Activated gamma-delta T cell treated with anti-CD3 and anti-CD28 coated beads, Interleukin-2, amount 50 U/mL, for 16 hours (primary cell): ENCODE measurements at places on chromosomes 4 and X.

DNA sequence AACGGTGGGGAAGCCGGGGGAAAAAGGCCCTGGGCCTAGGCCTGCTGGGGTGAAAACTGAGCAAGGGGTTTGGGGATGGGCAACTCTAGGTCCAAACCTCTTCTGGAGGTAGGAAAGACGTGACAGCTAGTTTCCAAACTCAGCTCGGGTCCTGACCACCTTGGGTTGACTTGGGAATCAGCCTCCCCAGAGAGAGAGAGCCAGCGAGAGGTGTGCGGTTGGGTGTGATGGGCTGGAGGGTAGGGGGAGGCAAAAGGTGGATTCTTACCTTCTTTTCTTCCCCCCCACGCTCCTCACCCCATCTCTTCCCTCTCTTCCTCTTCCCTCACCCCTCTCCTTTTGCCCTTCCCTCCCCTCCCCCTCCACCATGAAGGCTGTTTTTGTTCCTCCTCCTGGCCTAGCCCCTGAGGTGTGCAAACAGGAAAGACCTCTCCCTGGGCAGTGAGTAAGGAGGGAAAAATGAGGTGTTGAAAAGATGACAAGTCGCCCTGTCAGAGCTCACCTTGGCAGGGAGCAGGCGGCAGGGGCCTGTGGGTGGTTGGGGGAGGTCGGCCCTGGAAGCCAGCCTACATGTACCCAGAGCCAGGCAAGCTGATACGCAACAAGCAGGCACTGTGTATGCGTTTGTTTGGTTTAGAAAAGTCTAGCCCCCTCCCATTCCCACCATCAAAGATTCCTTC is 14.8 kb downstream of the PJA1 start:
- DNase-seq: no peak

DNA sequence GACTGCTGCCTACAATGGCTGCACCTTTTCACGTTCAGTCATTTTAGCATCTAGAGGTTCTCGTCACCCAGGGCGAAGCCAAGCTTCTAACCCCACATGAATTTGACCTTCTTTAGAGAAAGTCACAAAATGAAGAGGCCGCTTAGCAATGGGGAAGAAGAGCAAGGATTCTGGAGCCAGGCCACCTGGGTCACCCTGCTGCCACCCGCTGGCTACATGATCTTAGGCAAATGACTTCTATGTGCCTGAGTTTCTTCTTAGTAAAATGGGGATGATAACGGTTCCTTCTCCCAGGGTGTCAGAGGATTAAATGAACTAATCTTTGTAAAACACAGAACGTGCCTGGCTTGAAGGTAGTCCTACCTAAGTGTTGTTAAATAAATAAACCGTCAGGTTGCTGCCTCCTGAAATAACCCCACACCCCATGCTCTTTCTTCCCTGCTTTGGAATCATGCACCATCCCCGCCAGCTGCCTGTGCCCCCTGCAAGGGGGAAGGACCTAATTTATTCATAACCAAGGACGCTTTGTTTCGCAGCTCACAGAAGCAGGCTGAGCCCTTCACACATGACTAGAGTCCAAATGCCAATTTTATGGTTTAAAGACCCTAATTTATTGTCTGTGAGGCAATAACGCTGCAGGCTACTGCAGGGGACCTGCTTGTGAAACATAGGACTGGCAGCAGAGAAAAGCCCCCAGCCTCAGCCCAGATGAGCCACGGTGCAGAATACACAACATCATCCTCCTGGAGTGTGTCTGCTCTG is 28.6 kb upstream of the NSG1 start:
- no peak for DNase-seq

- no peak for DNase-seq
These were observed 46.9 kb downstream of the ATP10D start for GRCh38 chr4:47531954-47532321.

- DNase-seq: no peak
These were observed 311.6 kb upstream of the DIAPH2 start for GRCh38 chrX:96373047-96373355.

DNA sequence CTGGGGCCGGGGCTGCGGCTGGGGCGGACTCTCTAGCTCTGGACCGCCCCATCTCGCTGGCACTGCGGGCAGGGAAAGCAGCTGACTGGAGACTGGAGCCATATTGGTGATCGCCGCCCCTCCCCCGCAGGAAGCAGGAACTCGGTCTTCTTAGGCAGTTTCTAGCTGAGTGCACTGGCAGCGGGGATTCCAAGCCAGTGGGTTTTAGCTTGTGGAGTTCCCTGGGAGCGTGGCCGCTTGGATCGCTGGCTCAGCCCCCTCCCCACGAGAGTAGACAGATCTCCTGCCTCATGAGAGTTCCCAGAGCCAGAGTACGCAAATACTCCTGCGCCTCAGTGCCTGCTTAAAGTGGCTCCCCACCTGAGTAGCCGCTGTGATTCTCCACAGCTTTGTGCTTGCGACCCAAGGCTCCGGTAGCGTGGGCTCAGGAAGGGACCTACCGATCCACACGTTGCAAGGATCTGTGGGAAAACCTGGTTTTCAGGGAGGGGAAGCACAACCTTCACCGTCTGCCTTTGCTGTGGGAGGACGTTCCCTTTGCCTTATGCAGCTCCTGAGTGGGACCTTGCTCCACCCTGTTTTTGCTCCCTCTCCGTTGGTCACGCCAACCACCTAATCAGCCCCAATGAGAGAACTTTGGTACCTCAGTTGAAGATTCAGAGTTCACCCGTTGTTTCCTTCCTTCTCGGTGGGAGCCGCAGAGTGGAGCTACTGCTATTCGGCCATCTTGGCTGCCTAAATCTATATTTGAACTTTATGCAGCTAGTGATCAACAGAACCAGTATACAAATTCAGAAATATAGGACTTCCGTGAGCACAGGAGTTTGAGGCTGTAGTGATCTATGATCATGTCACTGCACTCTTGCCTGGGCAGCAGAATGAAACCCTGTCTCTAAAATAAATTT is 803.9 kb upstream of the PCDH10 start:
- DNase-seq: no peak

DNA sequence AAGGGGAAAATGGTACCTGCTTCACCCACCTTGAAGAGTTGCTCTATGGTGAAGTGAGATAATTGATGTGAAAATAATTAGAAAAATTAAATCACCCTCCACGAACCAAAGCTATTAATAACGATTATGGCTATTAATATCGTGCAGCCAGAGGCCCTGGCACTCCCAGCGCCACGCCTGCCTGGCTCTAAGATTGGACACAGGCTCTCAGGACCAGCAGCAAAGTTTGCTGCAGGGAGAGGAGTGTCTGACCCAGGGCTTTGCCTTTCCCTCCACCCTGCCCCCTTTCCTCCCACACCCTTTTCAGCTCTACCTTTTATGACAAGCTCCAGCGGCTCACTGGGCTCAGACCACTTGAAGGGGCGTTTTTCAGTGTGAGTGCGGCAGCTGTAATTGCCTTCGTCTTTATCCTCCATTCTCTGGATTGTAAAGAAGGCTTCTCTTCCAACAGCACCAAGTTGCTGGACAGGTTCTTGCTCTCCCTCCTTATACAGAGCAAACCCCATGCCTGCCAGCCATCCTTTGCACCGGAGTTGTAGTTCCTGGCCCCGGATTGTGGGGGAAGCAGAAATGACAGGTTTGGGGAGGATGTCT is 11.5 kb downstream of the IGSF1 start:
- DNase-seq: no peak

- DNase-seq: no peak
These were observed 6.7 kb upstream of the WFS1 start for GRCh38 chr4:6262847-6263487.

DNA sequence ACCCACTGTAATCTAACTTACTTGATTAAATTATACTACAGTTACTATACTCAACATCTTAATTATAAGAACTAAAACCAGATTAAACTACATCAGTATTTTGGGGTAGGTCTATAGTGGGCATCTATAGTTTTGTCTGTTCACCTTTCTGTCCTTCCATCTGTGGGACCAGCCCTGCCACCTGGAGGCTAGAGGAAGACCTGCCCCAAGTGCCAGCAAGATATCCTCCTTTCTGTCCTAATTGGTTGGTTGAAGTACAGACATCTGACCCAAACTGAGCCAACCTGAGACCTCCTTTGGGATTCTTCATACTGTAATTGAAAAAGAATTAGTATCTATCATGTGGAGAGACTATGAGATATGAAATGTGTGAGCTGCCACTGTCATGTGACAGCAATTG is 172.2 kb upstream of the TLL1 start:
- no peak for DNase-seq

GRCh38 chr4:127249767-127250108 is 383.0 kb upstream of the INTU start:
- DNase-seq: no peak

- no peak for DNase-seq
These were observed 465.4 kb upstream of the SMIM31 start for GRCh38 chr4:164288578-164288977.

DNA sequence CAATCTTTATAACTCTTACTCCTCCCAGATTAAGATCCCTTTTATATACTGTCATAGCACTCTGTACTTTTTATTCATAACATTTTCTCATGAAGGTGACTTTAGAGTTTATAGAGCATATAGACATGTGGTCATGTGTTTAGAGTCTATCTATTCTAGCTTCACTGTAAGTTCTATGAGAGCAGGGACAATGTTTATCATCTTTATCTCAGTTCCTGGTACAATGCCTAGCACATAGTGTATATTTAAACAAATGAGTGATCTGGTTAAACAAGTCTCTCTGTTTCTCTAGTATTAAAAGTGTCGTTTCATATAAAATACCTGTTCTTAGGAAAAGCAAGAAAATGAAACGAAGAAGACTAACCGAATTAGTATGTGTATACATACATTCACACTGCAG is 3.2 kb downstream of the CXCL6 start:
- DNase-seq: no peak

DNA sequence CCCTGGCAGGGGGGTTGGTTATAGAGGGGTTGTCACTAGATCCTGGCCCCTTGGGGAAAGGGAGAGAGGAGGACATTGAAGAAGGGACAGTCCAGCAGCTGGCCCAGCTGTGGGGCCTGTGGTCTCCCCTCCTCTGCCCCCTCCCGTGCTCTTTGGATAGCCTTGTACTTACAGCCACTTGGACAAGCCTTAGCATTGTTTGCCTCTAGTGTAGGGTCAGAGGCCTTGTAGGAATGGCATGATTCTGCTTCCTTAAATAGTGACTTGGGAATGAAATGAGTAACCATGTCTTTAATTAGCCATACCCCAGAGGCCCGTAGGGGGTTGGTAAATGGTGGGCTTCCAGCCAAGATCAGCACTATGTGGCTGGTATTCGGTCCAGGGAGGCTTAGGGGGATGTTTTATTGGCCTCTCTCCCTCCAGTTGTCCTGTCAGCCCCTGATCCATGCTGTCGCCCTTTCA is 230.6 kb downstream of the PTTG2 start:
- DNase-seq: no peak

DNA sequence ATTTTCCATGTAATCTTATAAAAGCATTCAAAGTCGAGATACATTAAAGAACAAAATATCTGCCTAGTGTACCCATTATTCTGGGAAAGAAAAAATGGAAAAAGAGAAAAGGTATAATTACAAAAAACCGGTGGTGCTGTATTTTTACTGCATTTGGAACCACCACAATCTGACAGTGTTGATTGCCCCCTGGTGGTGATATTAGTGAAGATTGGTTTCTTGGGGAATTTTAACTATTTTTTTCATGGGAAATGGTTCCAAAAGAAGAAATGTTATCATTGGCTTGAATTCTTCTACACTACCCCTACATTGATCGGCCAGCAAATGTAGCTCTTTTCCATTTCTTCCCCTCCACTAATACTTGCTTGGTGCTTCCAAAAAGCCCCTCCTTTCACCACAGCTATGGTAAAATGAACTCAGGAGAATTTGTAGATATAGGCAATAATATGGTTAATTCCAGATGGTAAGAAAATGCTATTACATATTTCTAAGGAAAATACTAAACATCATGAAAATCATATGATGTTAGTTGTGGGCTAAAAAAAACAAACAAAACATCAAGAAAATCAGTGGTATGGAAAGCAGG is 50.0 kb downstream of the COX18 start:
- DNase-seq: no peak

DNA sequence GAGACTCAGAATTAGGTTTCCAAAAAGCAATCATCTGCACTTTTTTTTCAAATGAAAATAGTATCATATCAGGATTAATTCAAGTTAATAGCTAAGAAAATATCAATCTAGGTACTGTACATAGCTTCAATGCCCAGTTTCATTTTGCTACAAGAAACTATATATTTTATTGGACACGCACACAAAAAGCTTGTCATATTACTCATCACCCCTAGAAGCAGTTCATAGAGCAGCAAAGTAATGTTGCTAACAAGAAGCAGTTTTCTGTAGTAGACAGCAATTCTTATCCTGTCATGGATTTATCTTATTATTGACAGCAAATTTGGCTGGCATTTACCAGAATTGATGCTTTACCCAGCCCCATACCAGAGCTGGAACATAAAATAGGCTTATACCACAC is 52.3 kb upstream of the LSM6 start:
- DNase-seq: no peak

- DNase-seq: no peak
These were observed 168.8 kb upstream of the FAM47A start for GRCh38 chrX:34300871-34301270.

GRCh38 chrX:48761674-48762471 is at the start of gene GLOD5:
TSS of gene GLOD5 (plus strand) at chrX:48761747. CDS start at chrX:48761791, 44 bp downstream.
- DNase-seq: no peak

GRCh38 chr4:85548841-85549240 is 73.9 kb downstream of the ARHGAP24 start:
- no peak for DNase-seq

DNA sequence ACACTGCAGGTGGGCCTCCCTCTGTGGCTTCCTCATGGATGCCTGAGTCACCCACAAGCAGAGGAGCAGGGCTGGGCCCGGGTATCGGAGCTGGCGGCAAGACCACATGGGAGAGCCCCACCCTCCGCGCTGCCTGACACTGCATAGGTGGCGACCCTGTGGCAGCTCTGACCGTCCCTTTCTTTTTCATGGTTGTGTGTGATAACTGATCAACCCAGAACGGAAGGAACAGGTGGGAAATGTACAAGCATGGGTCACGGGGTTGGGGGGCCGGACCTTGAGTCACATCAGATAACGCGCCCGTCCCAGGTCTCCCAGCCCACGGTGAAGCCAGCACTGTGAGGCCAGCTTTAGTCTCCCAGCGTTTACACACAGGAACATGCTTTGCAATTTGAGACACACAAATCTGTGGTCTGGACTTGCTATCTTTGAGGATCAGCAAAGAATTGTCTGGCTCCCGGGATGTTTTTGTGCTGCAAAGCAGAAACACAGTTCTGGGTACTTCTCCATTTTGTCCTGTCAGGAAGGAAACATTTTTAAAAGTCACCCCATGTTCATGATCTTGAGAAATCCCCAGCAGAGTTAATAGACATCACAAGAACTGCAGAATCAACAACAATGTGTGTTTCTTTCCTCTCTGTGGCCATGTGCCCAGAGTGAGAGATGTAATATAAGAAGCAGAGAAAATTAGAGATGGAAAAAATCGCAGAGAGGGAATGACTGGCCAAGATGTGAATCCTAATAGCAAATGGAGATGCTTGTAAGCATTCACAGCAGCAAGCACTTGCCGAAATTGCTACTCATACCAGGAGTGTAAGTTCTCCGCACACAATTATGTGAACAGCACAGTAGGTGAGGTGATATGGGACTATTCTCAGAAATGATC is 70.1 kb upstream of the CBR4 start:
- DNase-seq: no peak

- peak; percentile 71 for DNase-seq
These were observed 184.6 kb downstream of the OR13H1 start for GRCh38 chrX:131728295-131729145.

GRCh38 chr4:71944956-71945355 is 86.8 kb upstream of the NPFFR2 start:
- DNase-seq: no peak

GRCh38 chr4:184016759-184017668 is 111.9 kb downstream of the STOX2 start:
- no peak for DNase-seq
